Immature natural killer cell (primary cell): ENCODE measurements at places on chromosomes 5 and 9. TPM values are rescaled to one million over a fixed set of nuclear protein-coding genes. Genes with fewer than 3 reads are reported as not detected.

Gene FAM221B
- not detected for polyA plus RNA-seq

Gene PLCXD3
- not detected for polyA plus RNA-seq

Gene IFNA2
- polyA plus RNA-seq, result not detected

Gene CD14
- polyA plus RNA-seq, result 5.7 TPM

Gene NACC2
- 2.1 TPM for polyA plus RNA-seq

Gene MEF2C
- polyA plus RNA-seq, result 9.6 TPM

Gene GKAP1
- 1.2 TPM for polyA plus RNA-seq

Gene ANKS6
- polyA plus RNA-seq, result 3.2 TPM

Gene SUSD3
- polyA plus RNA-seq, result 5.2 TPM

Gene SPINK4
- polyA plus RNA-seq, result not detected

Gene PCDHGA4
- polyA plus RNA-seq, result 0.10 TPM

Gene BASP1
- polyA plus RNA-seq, result 1.6 TPM

Gene SLC34A3
- polyA plus RNA-seq, result not detected

Gene FNIP1
- 11.6 TPM for polyA plus RNA-seq

Gene MELK
- 0.18 TPM for polyA plus RNA-seq

Gene HMMR
- not detected for polyA plus RNA-seq

Gene RAPGEF1
- 1.2 TPM for polyA plus RNA-seq

Gene FOXD1
- not detected for polyA plus RNA-seq

Gene UGT3A1
- polyA plus RNA-seq, result not detected

Gene SPAAR
- polyA plus RNA-seq, result not detected

Gene NME5
- polyA plus RNA-seq, result not detected

Gene FGF10
- not detected for polyA plus RNA-seq

Gene TSSK1B
- polyA plus RNA-seq, result not detected

Gene NUTM2F
- polyA plus RNA-seq, result not detected

Gene HAND1
- not detected for polyA plus RNA-seq

Gene ATP6V0E1
- 487 TPM for polyA plus RNA-seq

Gene PPP1R2B
- polyA plus RNA-seq, result 0.17 TPM

Gene SHOC1
- polyA plus RNA-seq, result not detected
